Activated CD8-positive, alpha-beta memory T cell treated with anti-CD3 and anti-CD28 coated beads, Interleukin-2, amount 50 U/mL, for 48 hours (primary cell): ENCODE measurements at places on chromosomes 16 and 17.
A peak's percentile ranks its signal among the peaks of the same experiment; 100 is the strongest.

GRCh38 chr16:82657239-82657638 lies 30.5 kb downstream of the CDH13 start:
- DNase-seq, result no peak

- no peak for DNase-seq
Measured at GRCh38 chr16:69727916-69728270, 1.5 kb upstream of the NQO1 start.

DNA sequence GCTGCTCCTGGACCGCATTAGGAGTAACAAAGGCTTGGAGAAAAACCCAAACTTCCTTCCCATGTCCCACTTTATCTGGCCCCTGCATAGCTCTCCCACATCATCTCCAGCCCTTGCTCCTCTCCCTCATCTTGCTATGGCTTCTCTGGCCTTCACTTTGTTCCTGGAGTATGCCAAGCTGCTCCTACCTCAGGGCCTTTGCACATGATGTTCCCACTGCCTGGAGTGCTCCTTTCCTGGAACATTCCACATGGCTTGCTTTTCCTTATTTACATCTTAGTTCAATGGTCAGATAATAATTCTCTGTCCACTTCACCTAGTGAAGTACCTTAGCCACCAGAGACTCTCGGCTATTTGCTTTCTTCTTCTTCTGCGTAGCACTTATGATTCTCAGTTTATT lies 4.3 kb upstream of the KSR1 start:
- no peak for DNase-seq

GRCh38 chr17:48527547-48527932 lies 3.3 kb downstream of the HOXB1 start:
- no peak for DNase-seq

DNA sequence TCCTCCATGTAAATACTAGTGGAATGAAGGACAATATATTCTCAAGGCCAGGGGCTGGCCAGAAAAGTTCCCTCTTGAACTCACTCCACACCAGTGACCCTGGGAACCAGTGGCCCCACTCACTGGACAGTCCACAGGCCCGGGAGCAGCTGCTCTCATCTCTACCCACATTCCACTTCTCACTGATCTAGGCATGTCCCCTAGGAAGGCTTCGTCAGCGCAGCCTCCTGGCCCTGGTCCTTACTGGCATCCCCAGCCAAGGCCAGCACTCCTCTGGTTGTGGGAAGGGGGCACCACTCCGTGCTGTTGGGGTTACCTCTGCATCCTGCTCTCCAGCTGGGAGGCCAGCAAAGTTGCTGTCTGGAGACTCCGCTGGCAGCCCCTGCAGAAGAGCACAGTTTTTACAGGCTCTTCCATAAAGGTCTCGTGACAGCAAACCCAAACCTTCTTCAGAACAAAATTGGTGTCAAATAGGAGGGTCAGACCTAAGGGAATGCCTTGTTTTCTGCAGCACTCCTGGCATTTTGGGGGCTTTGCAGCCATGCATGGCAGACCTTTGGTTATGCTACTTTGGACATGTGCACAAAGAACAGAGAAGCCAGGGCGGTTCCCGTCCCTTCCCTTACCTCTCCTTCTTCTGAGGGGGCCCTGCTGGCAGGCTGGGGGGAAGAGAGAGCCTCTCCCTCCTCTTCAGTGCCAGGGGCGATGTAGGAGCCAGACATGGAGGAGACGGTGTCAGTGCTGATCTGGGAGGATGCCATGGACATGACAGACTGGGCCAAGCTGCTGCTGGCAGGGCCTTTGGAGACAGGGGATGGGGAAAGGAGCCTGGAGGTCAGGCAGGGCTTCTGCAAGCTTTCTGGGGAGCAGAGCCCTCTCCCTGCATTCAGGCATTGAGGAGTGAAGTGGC lies 14.1 kb upstream of the FOXJ1 start:
- DNase-seq, result no peak

- DNase-seq, result peak; percentile 67
Measured at GRCh38 chr17:59427425-59427921, 96.0 kb downstream of the YPEL2 start.

GRCh38 chr16:48491517-48491916 lies 106.3 kb upstream of the SIAH1 start:
- no peak for DNase-seq

DNA sequence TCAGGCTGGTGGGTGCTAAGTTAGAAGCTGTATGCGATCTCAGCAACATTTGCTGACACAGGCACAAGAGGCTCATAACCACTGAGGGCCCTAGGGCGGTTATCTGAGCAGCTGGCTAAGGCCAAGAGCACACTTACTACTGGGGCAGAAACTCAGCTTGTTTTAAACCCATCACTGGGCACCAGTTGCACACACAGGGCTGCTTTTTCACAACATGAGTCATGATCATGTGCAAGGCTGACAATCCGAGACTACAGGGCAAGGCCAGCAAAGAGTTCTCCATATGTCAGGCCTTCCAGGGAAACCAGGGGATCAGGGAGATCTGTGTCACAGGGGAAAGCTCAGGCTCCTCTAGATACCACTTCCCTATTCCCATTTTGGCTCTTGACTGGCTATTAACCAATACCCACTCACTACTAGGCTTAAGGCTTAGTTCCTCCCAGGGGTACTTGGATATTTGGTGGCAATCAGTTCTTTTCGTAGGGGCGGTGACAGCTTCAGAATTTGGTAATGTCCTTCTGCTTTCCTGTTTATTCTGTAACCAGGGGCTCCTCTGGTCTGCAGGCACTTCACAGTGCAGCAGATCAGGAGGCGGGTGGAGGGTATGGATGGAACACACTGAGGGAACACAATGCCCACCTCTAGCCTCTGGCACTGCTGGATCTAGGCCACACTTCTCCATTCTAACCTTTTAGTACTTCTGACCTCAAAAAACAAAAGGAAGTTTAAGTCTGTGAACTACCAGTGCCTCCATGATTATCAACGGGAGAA lies 44.9 kb upstream of the ERN1 start:
- no peak for DNase-seq

- no peak for DNase-seq
Measured at GRCh38 chr17:69093995-69094394, 33.3 kb upstream of the ABCA9 start.

DNA sequence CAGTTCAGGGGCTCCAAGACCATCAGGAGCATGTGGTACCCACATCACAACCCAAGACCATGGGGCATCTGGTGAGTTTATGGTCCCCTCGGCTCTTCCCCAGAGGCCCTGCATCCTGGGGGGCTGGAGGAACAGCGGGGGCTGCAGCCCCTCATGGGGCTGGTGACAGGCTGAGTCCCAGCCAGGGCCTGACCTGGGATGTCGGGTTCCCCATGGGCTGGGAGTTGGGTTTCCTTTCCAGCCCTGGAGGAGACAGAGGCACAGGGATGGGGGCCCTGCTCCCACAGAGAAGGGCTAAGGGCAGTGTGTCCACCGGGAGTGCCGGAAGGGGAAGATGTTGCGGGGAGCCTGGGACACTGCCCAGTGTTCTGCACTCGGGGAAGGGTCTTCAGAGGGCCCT lies 82.4 kb downstream of the GOSR1 start:
- DNase-seq, result peak; percentile 40

- no peak for DNase-seq
Measured at GRCh38 chr17:21573961-21574610, 118.2 kb upstream of the KCNJ18 start.

- DNase-seq, result no peak
Measured at GRCh38 chr16:13559624-13560023, 360.3 kb upstream of the ERCC4 start.

DNA sequence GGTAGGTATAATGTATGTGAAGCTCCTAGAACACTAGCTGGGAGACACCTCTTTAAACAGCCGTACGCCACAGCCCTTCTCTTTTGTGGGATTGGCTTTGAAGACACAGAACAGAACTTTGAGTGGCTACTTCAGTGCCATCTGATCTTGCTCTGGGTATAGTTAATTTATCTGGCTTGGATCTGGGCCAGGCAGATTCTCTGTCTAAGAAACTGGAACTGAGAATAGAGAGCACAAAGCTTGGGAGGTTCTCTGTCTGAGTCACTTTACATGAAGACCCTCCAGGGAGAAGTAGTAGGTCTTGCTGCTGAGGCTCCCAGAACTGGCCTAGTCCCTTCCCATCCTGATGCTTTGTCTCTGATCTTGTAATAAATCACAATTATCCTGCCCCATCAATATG lies 721.0 kb upstream of the KIF2B start:
- DNase-seq, result no peak

DNA sequence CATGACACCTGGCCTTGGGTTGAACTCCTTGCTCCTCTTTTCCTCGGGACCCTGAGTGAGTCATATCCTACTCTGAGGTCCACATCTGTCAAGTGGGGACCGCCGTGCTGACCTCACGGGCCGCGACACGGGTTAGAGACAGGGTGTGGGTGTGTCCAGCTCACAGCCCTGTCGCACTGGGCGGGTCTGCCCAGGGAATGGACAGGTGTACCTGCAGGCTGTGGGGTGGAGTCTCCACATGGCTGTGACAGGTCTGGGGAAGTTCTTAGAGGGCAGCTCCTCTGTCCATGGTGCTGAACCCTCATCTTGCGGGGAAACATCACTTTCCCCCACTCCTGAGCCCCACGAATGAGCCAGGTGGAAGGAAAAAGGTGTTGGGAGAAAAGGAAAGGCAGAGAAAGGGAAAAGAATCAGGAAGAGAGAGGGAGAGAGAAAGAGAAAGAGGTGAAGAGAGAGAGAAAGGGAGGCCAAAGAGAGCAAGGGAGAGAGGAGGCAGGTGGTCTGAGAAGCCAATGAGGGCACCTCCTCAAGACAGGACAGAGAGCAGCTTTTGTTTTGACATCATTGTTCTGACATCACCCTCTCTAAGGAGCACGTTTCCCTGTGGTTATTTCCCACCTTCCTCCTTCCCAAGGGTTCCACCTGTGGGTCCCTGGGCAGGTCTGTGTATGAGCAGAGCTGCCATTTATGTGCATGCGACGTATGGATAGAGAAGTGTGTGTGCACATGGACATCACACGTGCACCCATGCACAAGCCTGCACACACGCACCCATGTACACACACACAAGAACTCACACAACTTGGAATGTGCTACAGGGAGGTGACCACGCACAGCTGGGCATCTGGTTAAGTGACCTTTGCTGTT lies 32.6 kb upstream of the CBFA2T3 start:
- no peak for DNase-seq

DNA sequence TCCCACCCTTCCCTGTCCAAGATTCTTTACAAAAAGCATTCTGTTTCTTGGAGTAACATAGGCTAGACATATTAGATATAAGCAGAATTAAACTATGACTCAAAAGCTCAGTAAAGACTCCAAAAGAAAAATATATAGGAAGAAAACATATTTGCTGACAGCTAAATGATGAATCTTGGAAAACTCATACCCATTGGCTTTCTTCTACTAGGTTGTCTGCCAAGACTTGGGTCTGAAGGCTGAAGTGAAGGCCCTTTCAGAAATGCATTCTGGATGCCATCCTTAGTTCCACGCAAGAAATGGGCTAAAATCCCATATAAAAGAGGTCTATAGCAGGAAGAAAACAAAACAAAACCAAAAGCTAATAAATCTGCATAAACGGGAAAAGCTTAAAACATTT lies 15.1 kb downstream of the CEP20 start:
- DNase-seq, result no peak

DNA sequence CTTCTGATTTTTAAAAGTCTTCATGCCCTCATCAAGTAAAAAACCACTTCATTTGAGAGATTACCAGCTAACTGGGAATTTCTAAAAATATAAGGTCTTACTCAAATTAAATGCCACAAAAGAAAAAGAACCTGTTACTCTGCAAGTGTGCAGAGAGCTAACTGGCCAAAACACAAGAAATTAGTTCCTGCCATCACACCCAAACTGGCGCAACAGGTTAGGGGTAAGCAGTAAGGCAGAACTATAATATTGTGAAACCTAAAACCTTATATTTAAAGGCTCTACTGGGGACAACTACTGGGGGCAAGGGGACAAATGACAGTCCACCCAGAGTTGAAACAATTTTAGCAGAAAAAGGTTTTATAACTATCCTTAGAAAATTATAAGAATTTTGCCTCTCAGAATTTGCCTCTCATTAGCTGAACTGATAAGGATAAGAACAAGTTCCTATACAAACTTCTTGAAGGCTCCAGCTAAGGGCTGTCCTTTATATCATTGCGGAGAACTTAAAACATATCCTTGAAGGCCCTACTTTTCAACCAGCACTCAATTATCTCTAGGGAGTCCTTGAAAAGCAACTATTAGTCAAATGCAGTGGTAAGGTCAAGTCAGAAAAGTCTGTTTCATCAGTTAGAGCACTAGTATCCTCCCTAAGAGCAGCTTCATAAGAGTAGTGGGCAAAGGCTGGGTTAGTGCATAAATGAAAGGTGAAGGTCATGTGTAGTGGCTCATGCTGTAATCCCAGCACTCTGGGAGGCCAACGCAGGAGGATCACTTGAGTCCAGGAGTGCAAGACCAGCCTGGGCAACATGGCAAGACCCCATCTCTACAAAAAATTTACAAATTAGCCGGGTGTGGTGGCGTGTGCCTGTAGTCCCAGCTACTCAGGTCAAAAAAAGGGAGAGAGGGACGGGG lies 31.5 kb downstream of the SMURF2 start:
- no peak for DNase-seq

GRCh38 chr16:79213214-79213613 lies 387.3 kb downstream of the MAF start:
- DNase-seq, result no peak

DNA sequence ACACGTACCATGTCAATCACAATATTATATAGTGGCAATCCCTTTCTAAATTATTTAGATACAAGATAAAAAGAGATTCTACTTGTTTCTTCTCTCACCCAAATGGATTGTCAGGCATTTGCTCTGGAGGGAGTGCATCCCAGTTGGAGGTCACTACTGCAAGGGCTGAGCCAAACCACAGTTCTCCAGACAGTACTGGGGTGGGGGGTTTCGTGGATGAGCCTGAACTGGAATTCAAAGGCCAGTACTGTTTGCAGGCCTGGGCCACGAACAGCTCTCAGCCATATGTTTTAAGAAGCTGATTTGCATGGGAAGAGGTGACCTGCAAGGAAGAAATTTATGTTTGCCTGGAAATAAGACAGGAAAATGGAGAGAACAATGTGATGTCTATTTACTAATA lies 314.9 kb downstream of the PMP22 start:
- DNase-seq, result no peak

DNA sequence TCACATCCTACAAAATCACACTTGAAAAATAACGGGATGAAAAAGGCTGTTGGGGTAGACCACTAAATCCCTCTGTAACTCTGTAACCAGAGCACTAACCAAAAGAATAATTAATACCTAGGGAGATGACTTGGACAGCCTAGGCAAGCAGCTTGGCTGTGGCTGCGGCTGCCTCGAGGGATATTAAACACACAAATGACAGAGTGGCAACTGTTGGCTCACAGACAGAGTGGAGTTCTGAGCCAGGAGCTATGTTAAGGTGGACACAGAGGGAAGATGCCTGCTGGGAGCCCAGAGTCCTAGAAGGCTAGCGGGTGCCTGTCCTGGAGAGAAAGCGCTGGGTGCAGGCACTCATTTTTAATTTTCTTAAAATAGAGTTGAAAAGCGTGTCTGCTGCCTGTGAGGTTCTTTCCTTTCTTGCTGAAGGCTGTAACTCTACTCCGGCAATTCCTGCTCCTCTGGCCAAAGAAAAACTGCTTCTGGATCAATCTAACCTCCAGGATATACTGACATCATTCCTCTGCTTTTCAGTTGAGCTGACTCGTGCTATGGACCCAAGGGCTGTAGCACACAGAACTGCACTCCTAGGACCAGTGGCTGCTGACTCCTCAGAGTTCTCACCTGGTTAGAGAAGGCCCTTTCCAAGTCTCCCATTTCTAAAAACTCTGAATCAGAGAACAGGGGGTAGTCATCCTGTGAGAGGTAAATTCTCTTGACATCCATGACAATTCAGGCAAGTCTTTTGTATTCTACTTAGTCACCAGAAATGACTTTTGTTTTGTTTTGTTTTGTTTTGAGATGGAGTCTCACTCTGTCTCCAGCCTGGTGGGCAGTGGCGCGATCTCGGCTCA lies 147.9 kb downstream of the STX8 start:
- DNase-seq, result no peak
